Epithelial cell of proximal tubule (primary cell): ENCODE measurements at places on chromosomes 7 and 10.

DNA sequence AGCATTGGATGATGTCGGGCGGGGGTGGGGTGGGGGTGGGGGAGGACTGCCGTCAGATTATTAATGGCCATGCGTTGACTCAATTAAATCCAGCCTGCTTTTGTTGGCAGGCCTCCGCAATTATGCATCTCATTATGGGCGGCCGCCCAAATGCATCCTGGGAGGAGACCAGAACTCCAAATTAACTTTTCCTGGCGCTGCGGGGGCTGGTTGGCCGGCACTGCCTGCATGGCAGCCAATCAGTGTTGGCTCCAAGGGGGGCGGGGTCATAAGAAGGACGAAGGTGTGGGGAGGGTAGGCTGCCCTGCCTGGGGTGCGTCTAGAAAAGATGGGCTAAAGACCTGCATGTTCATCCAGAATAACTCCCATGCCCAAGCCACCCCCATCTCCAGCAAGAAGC, 83.9 kb upstream of the PAX2 start:
- no peak for DNase-seq

GRCh38 chr10:87973635-87974034, 110.2 kb downstream of the PTEN start:
- DNase-seq: no peak

GRCh38 chr10:17460756-17461155, 6.4 kb upstream of the ST8SIA6 start:
- no peak for DNase-seq

DNA sequence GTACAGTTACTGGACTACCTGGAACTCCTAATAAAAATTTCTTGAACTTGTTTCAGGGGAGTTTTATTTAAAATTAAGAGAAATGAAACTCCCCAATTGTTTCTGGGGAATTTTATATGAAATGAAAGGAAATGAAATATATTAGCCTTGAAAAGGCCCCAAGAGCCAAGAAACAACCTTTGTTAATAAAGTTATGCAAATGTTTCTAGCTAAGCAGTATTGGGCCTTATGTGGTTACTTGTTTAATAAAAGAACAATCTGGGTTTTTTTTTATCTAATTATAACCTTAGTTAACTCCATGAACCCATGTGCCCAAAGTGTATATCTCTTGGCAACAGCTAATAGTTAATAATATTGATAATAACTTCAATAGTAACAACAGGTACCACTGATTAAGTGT, 222.8 kb downstream of the EXOC4 start:
- no peak for DNase-seq

DNA sequence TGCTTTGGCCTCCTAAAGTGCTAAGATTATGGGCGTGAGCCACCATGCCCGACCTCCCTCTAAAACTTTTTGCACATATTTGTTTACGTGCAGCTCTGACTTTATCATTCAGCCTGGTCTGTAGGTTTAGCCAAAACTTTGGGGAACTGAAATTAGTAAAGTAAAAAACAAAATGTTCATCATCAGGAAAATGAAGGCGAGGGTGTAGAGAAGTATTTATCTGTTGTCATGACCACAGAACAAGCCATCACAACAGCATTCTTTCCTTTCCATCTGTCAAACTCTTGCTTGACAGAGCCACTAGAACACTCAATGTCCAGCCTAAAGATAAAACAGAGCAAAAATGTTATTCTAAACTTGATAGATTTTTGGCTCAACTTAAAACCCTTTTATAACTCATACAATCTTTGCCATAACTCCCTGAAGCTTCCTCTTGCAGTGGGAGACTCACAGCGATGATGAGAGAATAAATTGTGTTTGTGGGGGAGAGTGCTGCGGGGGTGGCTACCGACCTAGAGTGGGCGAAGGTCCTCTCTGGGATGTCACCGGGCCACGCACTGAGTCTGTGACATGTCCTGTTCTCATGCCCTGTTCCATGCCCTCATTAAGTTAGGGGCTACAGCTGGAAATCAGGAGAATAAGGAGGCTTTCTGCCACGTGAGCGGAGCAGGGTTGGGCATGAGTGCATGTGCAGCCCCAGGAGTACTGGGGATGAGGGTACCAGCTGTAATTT, 58.6 kb upstream of the MKRN1 start:
- DNase-seq: no peak
